ENCODE measurements at places on chromosomes 11 and 22. TPM values are rescaled to one million over a fixed set of nuclear protein-coding genes. Genes with fewer than 3 reads are reported as not detected.

The RAG2 gene
- total RNA-seq, result not detected

DNA sequence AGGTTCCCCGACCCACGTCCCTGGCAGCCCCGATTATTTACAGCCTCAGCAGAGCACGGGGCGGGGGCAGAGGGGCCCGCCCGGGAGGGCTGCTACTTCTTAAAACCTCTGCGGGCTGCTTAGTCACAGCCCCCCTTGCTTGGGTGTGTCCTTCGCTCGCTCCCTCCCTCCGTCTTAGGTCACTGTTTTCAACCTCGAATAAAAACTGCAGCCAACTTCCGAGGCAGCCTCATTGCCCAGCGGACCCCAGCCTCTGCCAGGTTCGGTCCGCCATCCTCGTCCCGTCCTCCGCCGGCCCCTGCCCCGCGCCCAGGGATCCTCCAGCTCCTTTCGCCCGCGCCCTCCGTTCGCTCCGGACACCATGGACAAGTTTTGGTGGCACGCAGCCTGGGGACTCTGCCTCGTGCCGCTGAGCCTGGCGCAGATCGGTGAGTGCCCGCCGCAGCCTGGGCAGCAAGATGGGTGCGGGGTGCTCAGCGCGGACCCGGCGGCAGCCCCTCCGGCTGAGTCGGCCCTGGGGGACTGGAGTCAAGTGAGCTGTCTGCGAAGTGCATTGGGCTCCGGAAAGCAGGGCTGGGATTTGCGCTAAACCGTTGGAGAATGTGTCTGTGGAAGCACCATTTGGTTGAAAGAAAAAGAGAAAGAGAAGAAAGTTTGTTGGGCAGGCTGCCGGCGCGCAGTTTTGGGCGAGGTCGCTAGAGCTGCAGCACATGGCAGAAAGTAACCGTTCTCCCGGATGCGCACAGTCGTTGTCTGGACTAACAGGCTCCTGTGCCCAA lies at the start of gene CD44:
CD44 (plus strand) TSS at position 229 of the 779 bp plus-strand sequence; CDS start at position 362, 133 bp downstream.
- peak; percentile 89 for DNase-seq

The GLYAT gene
- total RNA-seq, result not detected

GRCh38 chr22:25068707-25069106 lies 116.2 kb downstream of the KIAA1671 start:
- no peak for DNase-seq

- DNase-seq, result peak; percentile 62
Measured at GRCh38 chr11:109435121-109435742, 13.2 kb downstream of the C11orf87 start.

- DNase-seq, result no peak
Measured at GRCh38 chr11:118289401-118289800, 15.1 kb upstream of the CD3E start.

The GRAP2 gene
- total RNA-seq, result not detected

DNA sequence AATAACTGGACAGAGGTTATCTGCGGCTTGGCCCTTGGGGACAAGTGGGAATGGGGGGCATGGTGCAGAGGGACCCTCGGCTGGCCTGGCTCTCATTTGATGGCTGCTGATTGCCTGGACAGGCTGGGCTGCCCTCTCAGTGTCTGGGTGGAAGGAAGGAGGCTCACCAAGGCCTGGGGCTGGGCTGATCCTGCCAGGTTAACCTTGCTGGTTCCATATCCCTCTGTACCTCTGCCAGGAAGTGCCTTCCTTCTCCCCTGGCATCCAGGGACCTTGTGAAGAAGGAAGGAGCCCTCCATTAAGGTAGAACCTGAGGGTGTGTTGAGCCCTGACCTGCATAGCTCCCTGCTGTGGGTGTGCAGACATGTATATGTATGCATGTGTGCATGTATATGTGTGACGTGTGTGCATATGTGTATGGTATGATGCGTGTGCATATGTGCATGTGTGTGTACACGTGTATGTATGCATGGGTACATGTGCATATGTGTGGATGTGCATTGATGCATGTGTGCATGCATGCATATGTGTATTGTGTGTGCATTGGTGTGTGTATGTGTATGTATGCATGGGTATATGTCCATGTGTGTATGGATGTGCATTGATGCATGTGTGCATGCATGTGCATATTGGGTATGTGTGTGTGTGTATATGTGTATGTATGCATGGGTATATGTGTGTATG lies 433.9 kb downstream of the TBC1D22A start:
- DNase-seq, result no peak

- DNase-seq, result peak; percentile 53
Measured at GRCh38 chr11:43578346-43579170, 102.0 kb upstream of the HSD17B12 start.

GRCh38 chr22:17412232-17412631 lies 43.0 kb downstream of the CECR2 start:
- no peak for DNase-seq
